Fibroblast of skin of left quadriceps (primary cell): ENCODE measurements at places on chromosomes 4 and X.
A peak's percentile ranks its signal among the peaks of the same experiment; 100 is the strongest.

DNA sequence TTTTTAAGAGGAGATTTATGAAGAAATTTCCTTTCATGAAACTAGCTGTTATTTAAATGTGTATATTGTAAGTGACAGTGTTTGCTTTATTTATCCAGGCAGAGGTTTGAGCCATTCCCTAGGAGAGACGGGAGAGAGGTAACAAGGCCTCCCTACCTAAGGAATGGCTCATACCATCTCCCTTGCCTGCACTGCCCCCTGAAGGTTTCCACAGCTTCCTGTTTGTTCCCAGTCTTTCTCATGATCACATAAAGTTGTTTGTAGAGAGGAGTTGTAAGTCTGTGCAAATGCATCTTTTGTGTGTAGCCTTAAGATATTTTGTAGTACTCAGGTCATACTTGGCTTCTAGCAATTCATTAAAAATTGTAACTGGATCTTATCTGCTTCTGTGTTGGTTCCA is 1504.5 kb upstream of the PCDH10 start:
- DNase-seq: no peak

DNA sequence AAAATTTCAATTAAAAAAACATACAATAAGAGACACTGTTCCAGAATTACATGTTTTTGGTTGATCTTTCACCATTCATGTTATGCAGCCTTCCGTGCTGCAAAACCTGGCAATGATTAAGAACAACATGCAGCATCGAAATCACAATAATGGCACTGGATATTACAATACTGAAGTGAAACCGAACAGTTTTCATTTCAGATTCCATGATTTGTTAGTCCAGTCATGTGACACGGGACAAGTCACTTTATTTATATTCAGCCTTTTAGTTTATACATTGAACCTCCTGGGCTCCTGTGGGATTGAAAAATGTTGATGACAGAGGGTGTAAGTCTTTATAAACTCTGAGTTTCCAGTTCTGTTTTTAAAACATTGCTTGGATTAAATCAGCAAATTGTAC is 142.5 kb upstream of the TTC29 start:
- DNase-seq: peak; percentile 26

DNA sequence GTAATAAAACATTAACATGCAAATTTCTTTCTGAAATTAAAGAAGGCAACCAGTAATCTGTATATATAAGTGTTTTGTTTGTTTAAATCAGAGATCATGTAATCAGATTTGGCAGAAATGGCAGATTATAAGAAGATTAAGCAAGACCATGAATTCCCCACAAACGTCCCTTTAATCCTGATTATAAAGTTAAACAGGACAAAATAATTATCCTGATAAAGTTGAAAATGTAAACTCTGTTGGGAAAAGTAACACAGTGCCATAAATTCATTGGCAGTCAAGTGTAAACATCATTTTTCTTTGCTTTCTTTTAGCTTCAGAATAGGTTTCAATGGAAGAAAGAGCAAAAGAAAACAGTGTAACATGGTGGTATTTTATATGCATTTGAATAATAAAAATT is 256.3 kb downstream of the KCNIP4 start:
- no peak for DNase-seq

DNA sequence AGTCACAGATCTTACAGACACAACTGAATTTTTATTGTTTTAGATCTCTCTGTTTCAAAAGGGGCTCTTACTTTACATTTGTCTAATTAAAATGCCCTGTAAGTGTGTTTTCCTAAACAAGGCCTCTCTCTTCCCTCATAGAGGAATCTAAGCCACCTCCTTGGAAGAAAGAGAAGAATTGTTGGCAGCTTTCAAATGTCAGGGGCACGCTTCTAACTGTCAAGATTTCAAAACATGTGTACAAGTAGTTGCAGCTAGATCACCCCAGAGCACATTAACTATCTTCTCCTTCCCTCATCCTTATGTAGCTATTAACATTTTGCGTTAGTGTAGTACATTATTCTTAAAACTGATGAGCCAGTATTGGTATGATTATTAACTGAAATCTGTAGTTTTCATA is 266.5 kb upstream of the BOD1L1 start:
- no peak for DNase-seq

DNA sequence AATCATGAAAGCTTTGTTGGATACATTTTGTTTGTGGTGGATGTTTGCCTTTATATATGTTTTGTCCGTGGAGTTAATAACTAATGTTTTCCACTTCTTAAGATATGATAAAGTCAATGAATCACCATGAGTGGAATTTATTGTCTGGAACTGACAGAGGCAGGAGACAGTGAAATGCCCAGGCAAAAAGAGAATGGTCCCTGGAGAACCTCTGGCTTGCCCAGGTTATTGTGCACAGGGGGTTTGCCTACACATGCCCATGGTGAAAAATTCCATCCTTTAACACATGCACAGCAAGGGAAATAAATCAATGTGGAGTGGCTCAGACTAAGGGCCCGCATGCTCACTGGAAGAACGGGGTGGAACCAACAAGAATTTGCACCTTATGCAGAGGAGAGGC is 964.3 kb upstream of the GRIA3 start:
- DNase-seq: no peak

GRCh38 chr4:183158062-183158461 is 59.0 kb downstream of the WWC2 start:
- DNase-seq: peak; percentile 87

- no peak for DNase-seq
Observed at GRCh38 chr4:164192844-164193243, 561.1 kb upstream of the SMIM31 start.

DNA sequence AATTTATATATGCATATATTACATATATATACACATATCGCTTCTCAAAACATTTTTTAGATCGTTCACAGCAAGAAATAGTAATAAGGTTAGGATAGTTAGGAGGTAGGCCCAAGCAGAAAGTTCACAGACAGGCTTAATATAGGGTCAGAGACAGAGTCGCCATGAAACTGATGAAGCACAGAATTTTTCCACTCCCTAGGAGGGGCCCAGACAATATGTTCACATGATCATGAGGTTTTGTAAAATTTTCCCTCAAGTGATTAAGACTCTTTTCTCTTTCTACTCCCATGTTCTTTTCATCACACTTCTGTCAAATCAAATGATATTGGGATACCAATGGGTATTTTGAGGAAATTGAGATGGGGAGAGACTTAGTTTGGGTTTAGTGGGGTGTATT is 5.2 kb upstream of the ENAM start:
- DNase-seq: no peak

DNA sequence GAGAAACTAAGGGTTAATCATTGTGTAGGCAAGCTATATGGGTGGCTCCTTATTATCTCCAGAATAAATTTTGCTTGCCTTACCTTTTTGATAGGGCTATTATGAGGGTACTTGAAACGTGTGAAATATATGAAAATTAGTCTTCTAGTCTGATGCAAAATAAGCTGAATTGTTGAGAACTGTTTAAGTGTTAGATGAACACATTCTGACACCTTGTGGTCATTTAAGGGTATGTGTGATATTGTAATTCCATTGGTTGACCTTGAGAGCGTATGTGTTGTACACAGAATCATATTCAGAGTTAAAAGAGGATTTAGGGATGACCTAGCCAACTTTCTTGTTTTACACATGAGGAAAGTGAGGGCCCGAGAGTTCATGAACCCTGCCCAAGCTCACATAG is 44.6 kb upstream of the LINC00632 start:
- DNase-seq: peak; percentile 1

DNA sequence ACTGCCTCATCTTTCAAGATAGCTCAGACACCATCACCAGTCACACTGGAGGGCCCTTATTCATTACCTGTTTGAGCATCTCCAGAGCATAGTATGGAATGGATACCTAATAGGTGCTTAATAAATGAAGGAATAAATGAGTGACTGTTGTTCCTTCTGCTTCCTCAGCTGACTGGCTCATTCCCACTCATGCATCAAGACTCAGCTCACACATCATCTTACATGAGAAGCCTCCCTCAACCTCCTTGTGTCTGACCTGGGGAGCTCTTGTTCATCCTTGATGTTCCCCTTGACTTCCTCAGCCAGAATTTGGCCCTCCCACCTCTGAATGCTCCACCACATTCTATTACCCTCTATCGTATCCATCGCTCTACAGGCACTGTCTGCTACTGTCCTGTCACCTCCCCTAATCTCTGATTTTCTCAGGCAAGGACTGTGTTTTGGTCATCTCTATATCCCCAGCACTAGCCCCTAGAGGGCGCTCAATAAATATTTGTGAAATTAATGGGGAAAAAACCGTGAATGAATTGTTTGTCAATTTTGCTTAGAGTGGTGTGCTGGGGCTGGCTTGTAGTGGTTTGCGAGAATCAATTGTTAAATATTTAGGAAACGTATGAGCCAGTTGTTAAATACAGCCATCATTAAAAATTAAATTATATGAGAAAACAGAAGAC is 88.3 kb downstream of the NHSL2 start:
- no peak for DNase-seq

DNA sequence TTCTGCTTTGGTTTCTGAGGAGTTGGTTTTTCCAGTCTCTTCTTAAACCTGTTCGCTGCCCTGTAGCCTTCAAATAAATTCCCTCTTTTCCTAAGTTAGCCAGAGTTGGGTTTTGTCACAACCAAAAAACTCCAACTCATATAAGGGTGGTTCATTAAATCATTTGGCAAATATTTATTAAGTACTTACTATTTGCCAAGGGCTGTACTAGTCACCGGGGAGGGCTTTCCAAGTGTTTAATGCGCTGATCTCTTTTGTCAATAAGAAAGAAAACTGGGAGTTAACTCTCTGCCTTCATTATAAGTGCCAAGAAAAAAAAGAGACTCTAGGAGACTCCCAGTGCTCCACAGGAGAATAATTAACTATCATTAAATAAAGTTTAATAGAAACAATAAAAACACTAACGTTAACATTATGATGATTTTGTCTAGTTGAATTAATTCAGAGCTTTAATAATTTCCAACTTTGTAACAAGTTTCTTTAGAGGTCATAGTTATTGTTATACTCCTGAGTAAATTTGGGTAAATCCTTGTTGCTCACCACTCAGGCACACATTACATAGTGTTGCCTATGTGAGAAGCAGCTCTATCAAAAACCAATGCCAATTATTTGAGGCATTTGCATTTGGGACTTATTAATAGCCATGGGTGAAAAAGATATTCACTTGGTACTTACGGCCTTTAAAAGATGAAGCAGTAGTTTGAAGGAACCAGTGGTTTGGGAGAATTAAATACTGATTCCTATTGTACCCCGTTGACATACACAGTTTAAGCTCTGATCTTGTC is 122.5 kb upstream of the TEX13D start:
- no peak for DNase-seq

GRCh38 chr4:89175611-89176010 is 64.3 kb downstream of the TIGD2 start:
- DNase-seq: no peak

- no peak for DNase-seq
Observed at GRCh38 chrX:85381602-85382001, 2.1 kb upstream of the POF1B start.

DNA sequence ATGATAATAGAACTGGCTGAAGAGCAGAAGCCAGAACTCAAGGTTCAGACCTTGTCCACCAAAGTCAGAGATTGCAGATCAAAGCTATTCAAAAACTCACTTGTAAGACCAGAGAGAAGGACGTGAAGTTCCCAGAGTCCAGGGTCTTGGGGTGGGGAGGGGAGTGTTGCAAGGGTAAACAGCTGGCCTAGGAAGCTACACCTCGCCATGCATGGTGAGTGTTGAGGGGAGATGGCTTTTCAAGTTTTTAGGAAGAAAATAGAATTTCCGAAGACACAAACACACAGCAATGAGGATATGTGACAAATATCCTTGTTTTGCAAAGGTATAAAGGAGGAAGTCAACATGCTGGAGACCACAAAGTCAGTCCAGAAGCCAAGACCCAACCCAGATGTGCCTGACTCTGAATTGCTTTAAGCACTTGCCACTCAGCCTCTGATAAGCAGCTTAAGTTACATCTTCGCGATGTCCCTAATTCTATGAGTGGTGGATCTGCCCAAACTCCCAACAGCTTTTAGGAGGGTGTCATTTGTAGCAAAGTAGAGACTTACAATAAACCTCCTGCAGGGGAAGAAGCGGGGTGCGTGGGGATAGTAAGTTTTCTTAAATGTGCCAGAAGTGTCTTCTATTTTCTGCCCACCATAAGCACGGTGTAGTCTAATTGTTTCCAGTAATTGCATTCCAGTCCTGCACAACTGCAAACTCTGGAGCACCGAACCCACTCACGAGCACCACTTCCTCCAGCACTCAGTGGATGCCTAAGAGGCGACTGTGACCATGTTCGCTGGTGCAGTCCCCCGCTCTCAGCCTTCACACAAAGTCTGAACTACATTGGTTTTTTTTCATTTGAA is 26.5 kb downstream of the HAND2 start:
- no peak for DNase-seq

- DNase-seq: no peak
Observed at GRCh38 chrX:12583543-12583942, 207.7 kb upstream of the PRPS2 start.

DNA sequence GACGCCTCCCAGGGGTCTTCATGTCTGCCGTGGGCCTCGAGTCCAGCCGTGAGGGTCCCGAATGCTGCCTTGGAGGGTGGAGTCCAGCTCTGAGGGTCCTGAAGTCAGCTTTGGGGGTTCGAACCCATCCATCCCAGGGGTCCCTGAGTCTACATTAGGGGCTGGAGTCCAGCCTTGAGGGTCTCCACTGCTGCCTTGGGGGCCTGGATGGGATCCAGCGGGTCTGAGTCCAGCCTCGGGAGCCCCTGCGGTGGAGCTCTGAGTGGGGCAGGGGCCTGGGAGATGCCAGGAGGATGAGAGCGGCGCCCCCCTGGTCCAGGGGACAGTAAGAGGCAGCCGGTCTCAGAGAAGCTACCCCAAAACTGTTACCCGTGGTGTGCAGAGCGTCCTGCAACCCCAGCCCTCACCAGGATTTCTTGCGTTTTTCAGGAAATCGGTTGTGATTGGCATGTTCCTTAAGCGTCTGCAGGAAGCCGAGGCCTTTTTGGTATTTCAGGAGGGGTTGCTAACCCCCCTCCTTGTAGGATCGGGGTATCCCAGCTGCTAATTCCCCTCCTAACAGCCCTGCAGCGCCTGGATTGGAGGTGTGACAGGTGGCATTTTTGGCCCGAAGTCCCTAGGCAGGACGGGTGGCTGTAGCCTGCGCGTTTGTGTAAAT is 1.7 kb upstream of the GTPBP6 start:
- DNase-seq: no peak

GRCh38 chr4:71293705-71294104 is 45.1 kb upstream of the SLC4A4 start:
- no peak for DNase-seq

DNA sequence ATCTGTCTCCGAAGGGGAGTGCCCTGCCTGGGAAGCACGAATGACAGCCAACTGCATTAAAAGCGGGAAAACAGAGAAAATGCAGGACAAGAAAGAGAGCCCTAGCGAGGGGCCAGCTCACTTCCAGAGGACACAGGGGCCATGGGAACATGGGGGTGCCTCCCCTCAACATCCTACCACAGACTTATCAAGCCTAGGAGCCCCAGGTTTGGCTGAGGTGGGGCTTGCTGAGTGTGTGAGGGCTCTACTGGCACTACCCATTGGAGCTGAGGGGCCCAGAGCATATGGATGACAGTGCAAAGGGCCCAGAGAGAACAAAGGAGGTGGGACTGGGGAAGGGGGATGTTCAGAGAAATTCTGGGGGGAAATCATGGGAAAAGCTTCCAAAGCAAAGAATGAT is 101.8 kb downstream of the PJA1 start:
- no peak for DNase-seq

- no peak for DNase-seq
Observed at GRCh38 chr4:139458999-139459398, 5.1 kb downstream of the RAB33B start.

- no peak for DNase-seq
Observed at GRCh38 chrX:46831765-46832327, 5.0 kb upstream of the RP2 start.

- no peak for DNase-seq
Observed at GRCh38 chr4:177640864-177641263, 198.6 kb upstream of the AGA start.
